Caki2 (cell line): ENCODE measurements at places on chromosomes 12 and 14. TPM values are rescaled to one million over a fixed set of nuclear protein-coding genes. Genes with fewer than 3 reads are reported as not detected.

Gene SLC6A13
- total RNA-seq, result not detected in 2 replicates

DNA sequence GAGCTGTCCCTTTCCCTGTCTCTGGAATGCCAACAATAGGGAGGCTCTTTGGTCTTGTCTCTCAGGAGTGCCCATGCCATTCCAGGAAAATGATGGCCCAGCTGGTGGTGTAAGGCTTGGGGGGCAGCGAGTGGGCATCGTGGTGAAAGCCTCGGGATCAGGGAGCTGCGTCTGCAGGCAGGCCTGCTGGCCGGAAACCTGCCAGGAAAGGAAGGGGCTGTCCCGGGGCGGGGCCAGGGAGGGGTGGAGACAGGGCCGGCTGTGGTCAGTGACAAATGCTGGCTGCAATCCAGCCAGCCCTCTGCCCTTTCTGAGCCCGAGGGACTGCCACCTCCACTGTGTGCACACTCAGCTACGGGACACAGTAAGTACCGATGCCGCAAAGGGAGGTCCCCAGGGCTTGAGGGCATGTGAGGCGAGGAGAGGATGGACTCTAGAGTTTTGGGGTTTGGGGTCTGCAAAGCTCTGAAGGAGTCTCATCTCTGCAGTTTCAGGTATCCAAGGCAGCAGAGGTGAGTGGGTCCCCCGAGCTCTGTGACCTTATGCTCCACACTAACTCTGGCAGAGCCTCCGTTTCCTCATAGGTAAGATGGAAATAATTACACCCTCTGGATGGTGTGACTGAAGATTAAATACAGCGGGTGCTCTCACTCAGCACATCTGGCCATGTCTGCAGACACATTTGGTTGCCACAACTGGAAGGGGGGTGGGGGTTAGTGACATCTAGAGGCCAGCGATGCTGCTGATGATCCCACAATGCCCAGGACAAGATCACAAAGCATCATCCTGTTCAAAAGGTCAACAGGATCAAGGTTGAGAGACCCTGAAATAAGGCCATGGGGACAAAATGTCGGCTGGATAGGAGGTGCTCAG lies at the start of gene SERPINA5:
TSS of gene SERPINA5 (plus strand) at position 300 of the 873 bp plus-strand sequence. CDS start 5,937 bp downstream, outside the sequence.
- DNase-seq, result no peak

Gene TMPRSS12
- total RNA-seq, result not detected in 2 replicates

DNA sequence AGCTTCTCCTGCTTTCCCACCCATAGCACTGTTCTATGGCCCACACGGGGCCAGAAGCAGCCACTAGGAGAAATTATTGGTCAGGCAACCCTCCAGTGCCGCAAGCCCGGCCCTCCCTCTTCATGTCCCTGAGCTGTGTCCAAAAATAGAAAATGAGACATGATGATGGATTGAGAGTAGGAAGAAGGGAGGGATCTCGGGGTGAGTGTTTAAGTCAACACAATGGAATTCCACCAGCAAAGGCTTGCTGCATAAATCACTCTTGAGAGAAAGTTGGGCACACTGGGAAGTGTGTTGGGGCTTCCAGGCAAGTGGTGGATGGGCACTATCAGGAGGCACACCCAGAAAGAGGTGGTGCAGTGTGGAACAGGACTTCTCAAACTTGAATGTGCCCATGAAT lies 94.2 kb downstream of the LLPH start:
- peak; percentile 95 for DNase-seq

- DNase-seq, result no peak
Measured at GRCh38 chr14:28774764-28775735, 8.5 kb downstream of the FOXG1 start.

GRCh38 chr12:6772331-6772695 lies at the start of gene LAG3:
Gene LAG3, plus strand, starts transcription at chr12:6772520. Its CDS starts 333 bp downstream, at chr12:6772853.
- DNase-seq, result no peak

- DNase-seq, result no peak
Measured at GRCh38 chr12:73529231-73529630, 1008.4 kb upstream of the ATXN7L3B start.

Gene TMEM132D
- total RNA-seq, result not detected in 2 replicates

DNA sequence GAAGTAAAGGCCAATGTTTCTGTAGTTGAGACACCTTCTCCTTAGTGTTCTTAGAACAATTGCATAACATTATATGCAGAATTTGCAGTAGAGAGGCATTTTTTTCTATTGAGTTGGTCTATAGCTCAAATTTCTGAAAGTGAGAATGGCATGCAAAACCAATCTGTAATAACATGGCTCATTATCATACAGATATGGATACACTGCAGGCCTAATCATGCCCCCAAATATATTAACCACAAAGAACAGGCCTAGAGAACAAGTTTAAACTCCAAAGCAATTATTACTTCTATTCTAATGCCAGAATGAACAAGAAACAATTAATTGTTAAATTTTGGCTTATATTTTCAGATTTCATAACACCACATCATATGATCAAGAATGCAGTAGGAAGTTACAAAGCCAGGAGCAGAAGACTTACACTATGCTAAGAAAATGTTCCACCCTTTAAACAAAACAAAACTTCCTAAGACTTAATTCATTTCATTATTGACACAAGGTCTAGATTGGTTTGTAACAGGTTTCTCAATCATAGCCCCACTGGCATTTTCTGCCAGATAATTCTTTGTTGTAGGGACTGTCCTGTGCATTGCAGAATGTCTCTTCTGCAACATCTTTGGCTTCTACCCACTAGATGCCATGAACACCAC lies 26.9 kb downstream of the TMTC1 start:
- DNase-seq, result no peak

DNA sequence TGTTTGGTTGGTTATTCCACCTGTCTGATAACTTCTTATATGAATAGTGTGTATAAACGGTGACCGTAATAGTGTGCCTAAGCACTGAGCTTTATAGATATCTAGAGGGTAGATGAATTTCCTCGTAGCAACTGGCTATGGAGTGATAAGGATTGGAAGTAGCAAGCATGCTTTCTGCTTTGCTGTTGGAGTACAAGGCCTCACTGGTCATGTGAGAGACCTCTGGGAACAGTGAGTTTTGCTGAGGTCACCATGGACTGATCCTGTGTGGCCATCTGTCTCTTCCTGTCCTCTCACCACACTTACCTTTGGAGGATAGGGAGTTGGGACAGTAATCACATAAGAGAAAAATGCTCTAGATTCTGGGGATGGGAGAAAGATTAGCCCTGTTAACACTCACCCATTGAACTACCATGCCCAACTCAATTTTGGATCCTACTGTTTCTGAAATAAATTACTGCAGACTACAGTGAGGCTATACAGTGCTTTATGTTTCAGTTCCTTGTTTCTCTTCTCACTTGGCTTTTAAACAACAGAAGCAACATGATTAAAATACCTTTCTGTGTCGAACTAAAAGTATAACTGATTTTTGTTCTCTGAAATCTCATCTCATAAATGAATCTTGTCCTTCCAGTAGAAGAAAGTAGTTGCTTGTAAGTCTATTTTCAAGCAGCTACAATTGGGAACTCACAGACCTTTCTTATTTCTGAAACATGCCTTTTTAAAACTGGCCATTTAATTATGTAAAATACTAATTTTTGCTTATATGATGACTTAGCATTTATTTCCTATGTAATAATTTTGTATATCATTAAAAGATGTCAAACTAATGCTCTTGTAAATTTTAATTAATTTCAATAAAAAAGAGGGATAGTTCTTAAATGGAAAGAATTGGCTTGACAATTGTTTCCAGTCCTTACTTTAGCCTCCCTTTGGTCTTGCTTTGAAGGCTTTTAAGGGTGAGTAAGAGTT lies 8.3 kb downstream of the TMX1 start:
- DNase-seq, result no peak

DNA sequence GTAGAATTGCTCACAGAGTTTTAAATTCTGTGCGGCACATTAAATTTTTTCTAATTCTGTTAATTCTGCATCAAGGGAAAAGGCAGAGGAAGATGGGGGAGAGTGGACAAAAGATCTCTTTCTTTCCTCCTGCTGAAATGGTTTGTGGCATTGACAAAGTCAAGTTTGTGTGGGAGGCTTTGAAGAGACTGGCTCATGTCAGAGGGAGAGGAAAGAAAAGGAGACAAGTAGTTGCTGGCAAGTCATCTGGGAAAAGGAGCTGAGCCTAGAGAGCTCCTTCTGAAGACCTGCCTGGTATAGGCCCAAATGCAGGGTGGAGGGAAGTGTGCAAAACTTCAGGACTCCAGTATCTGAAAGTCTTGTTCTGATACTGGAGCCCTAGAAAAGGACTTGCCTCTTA lies 36.3 kb downstream of the TTLL5 start:
- no peak for DNase-seq

GRCh38 chr14:56087671-56088471 lies 30.3 kb upstream of the PELI2 start:
- no peak for DNase-seq

Gene PTPN6
- total RNA-seq, result 28.3 and 30.2 TPM in 2 replicates

GRCh38 chr14:104334424-104335161 lies 196.2 kb downstream of the KIF26A start:
- no peak for DNase-seq

DNA sequence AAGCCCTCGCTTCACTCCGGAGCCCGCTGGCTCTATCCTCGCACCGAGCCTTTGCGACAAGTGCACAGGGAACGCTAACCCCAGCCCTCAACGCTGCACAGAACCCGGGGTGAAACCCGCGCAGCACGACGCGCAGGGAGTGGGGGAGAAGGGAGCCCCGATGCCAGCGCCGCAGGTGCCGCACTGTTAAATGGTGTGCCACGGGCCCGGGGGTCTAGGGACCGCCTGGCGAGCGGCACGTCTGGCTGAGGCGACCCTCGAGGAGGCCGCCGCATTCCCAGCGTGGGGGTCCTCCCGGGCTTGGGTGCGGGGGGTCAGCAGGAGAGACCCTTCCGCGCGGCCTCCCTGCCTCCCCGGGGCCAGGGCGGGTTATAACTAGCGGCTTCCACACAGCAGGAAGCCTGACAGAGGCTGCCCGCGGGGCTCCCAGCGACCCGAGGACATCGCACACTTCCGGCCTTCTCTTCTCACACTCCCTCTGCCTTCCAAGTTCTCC lies 23.8 kb upstream of the LRTM2 start:
- no peak for DNase-seq

Gene SLC17A8
- total RNA-seq, result not detected in 2 replicates

Gene CPNE6
- total RNA-seq, result 0.07 TPM in 1 of 2 replicates, not detected in the other

- no peak for DNase-seq
Measured at GRCh38 chr12:25101092-25101445, 93.9 kb downstream of the DNAI7 start.

Gene ACOT6
- total RNA-seq, result not detected in 2 replicates

Gene FSCB
- not detected in 2 replicates for total RNA-seq

DNA sequence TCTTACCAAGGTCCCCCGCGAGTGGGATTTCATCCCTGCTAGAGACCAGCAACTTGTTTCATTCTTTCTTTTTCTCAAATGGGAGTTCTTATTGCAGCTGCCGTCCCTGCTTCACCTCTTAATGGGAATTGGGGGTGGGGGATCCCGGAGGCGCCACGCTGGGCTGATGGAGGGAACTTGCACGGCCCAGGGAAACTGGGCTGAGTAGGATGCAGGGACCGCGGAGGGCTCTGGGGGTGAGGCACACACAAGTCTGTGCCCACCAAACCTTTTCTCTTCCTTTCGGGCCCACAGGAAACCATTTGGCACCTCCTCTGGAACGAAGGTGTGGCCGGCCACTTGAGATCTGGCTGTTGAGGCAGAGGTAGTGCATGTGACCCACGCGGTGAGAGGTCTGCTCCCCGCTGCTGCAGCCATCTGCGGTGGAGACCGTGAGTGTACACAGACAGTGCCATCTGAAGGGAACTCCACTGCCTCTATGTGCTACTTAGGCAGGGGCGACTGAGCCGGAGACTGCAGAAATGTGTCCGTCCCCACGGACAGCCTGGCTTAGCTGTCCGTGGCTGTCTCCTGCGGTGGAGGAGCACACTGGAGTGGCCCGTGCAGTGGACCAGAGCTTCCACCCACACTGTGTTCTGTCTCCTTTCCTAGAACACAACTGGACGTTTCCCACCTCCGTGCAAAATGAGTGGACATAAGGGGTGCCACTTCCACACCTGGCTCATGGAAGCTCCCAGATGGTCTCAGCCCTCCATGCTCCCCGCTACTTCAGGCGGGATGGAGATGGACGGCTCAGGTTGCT lies 42.1 kb upstream of the TESC start:
- DNase-seq, result no peak

Gene KERA
- total RNA-seq, result not detected in 2 replicates

DNA sequence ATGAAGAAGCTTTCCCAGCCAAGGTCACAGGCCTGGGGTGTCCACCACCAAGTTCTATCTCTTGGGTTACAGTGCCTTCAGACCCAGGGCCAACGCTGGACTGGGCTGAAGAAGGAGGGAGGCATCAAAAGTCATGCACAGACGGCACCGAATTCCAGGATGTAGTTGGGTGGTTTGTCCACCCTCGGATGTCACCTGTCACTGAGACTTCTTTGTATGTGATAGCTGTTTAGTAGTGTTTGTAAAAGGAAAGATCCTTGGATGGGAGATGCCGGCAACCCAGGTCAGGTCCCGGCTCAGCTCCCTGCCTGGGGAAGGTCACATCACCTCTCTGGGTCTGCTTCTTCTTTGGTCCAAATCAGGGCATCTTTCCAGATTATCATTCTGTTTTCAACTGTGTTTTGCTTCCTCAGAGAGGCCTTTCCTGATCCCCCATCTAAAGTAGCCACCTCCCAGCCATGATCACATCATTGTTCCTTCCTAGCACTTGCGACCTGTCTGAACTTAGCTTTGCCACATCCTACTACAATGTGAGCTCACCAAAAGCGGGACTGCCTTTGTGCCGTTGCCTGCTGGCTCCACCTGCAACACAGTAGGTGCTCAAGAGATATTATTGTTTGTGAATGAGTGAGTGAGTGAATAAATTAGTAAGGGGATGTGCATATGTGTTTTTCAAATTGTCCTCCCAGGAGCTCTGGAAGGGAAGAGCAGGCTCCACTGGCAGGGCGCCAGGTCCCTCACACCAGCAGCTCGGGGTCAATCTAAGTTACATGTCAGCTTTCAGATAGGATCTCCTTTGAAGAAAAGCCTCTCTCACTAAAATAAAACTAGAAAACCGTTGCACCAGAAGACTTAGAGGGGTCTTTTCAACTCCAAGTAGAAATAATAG lies 2.1 kb downstream of the TSPAN11 start:
- DNase-seq, result no peak

Gene C12orf60
- 3.6 and 7.1 TPM in 2 replicates for total RNA-seq

GRCh38 chr12:76329159-76329558 lies 19.1 kb downstream of the BBS10 start:
- DNase-seq, result peak; percentile 61

- peak; percentile 95 for DNase-seq
Measured at GRCh38 chr12:124916374-124917134, 2.1 kb upstream of the UBC start.

- no peak for DNase-seq
Measured at GRCh38 chr14:70801836-70802235, 7.5 kb downstream of the MAP3K9 start.

GRCh38 chr12:103933237-103933636 lies 3.0 kb downstream of the HSP90B1 start:
- no peak for DNase-seq

DNA sequence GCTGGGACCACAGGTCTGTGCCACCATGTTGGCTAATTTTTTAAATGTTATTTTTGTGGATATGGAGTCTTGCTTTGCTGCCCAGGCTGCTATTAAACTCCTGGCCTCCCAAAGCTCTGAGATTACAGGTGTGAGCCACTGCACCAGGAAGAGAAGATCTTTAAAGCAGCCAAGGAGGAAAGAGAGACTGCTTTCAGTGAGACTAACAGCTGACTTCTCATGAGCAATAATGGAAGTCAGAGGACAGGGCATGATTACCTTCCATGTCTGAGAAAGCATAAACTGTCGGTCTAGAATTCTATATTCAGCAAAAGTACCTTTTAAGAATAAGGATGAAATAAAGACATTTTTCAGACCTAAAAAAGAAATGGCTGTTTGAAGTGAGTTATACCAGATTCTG lies 57.3 kb upstream of the CHGA start:
- no peak for DNase-seq

GRCh38 chr12:68622250-68622649 lies 11.6 kb downstream of the RAP1B start:
- no peak for DNase-seq

Gene RBP5
- total RNA-seq, result not detected in 2 replicates

- DNase-seq, result no peak
Measured at GRCh38 chr12:110563702-110564470, 19.2 kb downstream of the PPTC7 start.
